NCI-H748 treated with DMSO at 0.1 percent for 48 hours (cell line): ENCODE measurements at places on chromosomes 1 and 21.

GRCh38 chr21:45811136-45811535 is 167.6 kb downstream of the PCBP3 start:
- DNase-seq: no peak

DNA sequence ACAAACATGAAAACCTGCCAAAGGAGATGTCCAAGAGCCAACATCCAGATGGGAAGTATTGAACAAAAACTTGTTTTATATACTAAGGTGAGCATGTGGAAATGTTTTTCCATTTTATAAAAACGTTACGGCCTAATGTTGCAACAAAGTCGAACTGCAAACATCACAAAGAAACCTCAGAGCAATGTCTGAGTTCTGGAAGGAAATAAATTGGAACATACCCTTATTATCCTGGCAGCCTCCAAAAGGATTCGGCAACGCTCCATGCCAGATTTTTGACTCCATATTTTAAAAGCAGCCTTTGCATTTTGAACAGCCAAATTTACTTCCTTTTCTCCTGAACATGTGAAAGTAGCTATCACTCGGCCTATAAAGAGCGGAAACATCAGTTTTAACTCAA is 3.3 kb downstream of the ALDH9A1 start:
- DNase-seq: no peak

DNA sequence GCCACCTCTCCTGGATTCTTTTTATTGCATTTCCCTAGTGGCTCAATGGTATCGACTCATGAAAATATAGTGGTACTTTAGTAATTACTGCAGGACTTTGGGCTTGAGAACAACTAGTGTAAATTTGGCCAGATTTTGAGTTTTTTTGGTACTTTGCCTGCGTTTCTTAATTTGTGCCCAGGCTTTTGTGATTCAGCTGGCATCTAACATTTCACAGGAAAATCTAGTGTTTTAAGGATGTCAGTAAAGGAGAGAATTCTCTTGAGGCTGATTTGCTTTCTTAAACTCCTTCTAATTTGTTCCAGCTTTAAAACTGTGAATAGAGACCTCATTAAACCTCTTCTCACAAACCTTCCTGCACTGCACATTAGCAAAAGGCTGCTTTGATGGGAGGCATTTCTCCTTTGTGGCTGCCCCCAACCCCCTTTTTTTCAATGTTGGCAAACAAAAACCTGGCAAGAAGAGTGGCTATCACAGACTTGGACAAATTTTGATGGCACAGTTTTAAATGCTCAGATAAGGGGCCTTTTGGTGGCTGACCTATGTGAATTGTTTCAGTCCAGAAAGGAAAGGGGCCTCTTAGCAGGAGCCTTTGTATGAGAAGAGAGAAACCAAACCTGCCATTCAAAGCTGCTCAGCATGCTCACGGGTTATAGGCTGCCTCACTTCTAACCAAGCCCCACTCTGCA is 113.4 kb upstream of the RAVER2 start:
- DNase-seq: no peak

- DNase-seq: no peak
Measured at GRCh38 chr1:245232931-245233330, 78.1 kb downstream of the KIF26B start.

DNA sequence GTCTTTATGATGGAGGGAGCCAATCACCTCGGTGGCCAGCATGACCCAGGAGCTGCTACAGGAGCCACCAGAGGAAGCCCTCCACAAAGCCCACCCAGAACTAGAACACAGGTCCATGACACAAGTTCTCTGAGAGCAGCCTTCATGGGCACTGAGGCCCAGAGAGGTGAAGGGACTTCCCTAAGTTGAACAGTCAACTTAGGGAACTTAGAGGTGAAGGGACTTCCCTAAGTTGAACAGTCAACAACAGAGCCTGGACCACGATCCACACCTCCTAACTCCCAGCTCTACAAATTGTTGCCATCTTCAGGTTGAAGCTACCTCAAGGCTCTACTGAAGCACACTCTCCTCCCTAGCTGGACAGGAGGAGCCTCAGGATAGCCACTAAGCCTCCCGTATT is 132.7 kb downstream of the CCDC185 start:
- DNase-seq: no peak

DNA sequence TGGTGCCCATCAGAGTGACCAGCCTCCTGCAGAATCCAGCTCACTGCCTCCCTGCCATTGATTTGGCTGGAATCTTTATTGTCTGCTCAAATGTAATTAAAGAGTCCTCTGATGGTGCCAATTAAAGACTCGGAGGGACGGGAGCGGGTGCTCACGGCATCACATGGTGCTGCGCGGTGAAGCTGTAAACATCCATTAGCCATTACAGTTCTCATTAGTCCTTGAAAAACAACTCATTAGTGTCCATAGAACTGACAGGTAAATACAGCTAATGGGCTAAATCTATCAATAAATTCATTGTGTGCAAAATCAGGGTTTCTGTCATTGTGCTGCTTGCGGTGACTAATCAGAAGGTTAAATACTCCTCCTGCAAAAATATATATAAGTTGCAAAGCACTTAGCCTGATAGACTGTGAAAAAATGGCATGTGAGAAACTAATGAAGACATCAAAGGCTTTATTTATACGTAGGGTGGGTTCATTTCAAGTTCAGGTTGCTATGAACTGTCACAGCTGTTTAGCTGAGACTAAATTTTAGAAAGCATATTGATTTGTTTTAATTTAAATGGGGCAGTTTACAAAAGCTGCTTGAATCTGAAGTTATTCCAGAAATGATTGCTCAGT is 289.8 kb upstream of the POU3F1 start:
- DNase-seq: peak; percentile 59

GRCh38 chr21:29490016-29490415 is 191.3 kb downstream of the BACH1 start:
- DNase-seq: no peak

- DNase-seq: no peak
Measured at GRCh38 chr1:61851235-61851634, 109.0 kb downstream of the PATJ start.

DNA sequence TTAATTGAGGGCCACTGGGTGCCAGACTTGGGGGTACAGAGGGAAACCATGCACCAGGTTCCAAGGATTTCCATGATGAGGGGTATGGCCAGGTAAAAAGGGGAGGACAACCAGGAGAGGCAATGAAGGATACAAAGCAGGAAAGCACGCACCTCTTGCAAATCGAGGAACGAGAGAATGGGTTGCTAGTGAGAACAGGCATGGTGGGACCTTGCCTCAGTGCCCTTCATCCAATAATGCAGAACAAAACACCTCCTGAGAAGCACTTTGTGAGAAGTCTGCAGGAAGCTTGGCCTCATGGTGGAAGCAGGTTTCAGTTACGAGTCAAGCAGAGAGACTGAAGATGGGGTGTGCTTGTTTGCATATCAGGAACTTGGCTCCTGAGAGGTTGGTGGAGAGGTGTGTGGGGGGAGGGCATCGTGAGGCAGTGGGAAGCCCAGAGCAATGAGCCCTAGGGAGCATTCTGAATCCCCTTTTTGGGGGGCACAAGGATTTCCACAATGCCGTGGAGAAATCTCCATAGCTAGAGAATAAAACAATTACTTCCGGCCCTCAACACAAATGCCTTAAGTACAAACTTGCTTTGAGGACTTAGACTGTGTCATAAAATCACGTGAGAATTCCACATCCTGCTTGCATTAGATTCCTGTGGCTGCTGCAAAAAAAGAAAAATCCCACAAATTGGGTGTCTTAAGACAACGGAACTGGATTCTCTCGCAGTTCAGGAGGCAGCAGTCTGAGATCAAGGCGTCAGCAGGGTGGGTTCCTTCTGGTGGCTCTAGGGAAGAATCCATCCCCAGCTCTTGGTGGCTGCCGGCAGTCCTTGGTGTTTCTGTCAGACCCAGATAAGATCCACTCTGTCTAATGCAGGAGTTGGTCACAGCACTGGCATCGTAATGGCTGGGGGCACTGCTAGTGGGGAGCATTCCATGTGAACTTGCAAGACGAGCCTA is 54.9 kb upstream of the BACE2 start:
- no peak for DNase-seq

- DNase-seq: no peak
Measured at GRCh38 chr1:169565335-169566271, 20.7 kb downstream of the F5 start.

- DNase-seq: no peak
Measured at GRCh38 chr1:173082913-173083312, 32.2 kb upstream of the TNFSF18 start.

- no peak for DNase-seq
Measured at GRCh38 chr1:245486775-245487470, 332.1 kb downstream of the KIF26B start.

GRCh38 chr1:89631816-89632656 is 884 bp upstream of the LRRC8C start:
- no peak for DNase-seq

DNA sequence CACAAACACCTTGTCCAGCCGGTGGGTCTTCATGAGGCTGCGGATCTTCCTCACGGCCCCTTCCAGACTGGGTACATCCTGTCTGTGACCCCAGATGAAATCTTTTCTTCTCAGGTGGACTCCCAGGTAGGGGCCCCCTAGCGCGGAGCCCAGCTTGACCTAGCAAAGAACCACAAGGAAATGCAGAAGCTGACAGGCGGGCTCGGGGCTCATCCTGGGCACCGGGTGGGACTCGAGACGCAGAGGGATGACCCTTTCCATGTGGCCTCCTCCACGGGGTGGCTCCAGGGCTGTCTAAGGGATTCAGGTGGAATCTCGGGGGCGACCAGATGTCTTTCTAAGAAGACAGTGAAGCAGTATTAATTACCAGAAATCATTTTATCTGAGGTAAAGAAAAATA is 17.8 kb downstream of the POFUT2 start:
- no peak for DNase-seq

DNA sequence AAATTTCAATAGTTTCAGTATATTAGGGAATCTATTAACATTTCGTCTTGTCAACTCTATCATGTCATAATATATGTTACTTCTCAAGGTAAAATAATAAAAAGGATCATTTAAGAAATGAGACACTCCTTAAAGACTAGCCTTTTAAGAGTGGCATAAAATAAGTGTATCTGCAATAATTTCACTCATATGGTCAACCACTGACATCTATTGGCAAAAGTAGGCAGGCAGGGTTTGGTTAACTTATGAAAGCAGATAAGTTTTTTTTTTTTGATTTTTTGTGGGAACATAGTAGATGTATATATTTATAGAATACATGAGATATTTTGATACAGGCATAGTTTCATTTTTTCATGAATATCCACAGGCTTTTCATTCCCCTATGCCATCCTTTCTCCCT is 5.5 kb upstream of the RGS21 start:
- no peak for DNase-seq

DNA sequence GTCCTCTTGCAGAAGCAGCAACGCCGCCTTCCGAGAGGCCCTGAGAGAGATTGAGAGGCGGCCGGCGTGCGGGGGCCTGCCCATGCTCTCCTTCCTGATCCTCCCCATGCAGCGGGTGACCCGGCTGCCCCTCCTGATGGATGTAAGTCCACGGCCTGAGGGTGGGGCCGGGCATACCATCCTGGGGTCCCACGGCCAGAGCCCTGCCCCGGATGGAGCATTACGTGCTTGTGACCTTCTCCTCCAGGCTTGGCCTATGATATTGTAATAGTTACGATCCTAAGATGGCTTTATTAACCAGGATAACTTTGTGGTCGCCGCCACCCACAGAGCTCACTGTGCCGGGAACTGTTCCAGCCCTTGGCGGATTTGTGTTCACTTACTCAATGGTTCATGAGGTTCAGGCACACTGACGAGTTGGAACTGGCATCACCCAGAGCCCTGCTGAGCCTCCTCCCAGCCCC is 18.9 kb downstream of the ARHGEF16 start:
- no peak for DNase-seq

GRCh38 chr1:155186794-155187455 is 13.3 kb downstream of the TRIM46 start:
- DNase-seq: no peak

DNA sequence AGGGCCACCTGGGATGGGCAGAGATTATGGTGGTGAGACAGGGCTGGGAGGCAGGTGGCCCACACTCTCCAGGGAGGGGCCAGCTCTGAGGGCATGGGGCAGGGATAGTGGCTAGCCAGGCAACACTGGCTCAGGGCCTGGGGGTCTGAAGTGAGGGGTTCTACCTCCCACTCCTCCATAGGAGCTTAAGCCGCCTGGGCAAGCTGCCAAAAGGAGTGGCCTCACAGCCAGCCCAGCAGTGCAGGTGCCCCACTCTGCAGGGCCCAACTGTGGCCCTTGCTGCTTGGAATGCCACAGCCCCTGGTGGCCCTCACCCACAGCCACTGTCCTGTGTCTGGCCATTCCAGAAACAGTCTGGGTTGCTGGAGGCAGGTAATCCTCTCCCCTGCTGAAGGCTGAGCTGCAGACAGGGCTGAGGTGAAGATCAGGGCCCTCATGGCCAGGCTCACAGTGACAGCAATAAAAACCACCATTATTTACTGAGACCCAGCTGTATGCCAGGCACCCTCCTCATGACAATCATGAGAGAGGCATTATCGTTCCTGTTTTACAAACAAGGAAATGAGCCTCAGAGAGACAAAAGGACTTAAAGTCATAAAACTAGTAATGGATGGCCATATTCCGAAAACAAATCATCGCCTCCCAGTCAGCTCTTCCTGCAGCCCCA is 31.0 kb downstream of the KIF21B start:
- DNase-seq: peak; percentile 37
